ENCODE measurements at places on chromosomes 3 and 15.

DNA sequence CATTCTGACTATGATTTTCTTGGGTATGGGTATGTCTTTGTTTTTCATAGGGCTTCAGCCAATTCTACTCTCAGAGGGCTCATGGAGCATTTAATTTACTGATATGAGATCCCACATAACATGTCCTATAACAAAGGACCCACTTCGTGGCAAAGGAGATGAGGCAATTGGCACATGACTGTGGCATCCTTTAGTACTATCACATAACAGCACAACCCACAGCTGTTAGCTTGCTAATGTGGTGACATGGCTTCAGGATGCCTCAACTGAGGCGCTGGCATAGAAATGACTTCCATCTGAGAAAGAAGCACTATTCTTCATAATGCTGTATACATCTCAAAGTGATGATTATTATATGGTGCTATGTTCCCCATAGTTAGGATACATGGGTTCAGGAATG lies 48.1 kb upstream of the RFX7 start:
- no peak for DNase-seq

DNA sequence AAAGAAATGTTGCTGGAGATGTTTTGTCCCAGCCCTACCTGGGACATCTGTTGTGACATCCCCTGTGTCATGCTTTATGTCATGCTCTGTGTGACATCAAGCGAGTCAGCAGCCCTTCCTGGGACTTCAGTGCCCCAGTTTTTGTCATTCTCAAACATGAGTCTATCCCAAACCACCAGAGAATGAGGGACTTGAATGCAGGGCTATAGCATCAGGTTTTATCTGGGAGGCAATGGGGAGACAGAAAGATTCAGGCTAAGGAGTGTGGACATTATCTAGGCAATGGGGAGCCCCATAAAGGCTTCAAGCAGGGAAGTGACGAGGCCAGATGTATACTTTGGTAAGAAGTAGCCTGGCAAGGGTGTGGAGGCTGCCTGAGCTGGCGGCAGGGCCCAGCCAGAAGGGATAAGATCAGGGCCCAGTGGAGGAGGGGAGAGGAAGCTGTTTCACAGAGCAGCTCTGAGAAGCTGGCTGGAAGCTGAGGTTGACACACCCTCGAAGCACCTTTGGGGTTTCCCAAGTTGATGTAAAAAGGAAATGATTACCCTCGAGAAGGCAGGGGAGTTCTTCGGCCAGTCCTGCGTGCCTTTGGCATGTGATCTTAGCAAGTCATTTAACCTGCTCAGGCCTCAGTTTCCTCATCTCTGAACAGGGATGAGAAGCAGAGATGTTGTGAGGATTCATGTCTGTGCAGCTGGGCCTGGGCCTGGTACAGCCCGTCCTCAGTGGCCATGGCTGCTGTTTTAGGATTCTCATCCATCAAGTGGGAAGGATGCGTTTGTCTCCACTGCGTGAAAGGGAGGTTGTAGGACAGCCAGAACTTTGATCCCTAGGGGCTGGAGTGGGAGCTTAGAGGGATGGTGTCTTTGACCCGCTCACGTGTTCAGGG lies 34.3 kb downstream of the IRAK2 start:
- DNase-seq, result peak; percentile 58

GRCh38 chr3:98213276-98213675 lies 46.8 kb downstream of the OR5H15 start:
- DNase-seq, result no peak

DNA sequence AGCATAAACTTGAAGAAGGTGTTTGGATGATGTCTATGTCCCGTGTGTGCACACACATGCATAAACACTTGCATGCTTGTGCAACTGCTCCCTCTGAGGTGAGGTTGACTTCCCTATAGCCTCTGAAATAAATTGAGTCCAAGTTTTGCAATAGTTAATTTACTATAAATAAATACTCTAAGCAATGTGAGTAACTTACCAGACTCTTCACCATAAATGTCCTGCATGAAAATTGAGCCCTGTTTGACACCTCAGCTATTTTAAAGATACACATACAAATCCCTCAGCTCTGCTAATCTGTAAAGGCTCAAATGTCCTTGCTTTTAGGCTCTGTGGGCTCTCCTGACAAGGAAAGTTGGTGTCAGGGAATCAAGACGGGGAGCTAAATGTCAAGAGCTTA lies 37.1 kb downstream of the GJD2 start:
- DNase-seq, result no peak

GRCh38 chr3:139836698-139837464 lies 98.1 kb upstream of the CLSTN2 start:
- DNase-seq, result no peak

DNA sequence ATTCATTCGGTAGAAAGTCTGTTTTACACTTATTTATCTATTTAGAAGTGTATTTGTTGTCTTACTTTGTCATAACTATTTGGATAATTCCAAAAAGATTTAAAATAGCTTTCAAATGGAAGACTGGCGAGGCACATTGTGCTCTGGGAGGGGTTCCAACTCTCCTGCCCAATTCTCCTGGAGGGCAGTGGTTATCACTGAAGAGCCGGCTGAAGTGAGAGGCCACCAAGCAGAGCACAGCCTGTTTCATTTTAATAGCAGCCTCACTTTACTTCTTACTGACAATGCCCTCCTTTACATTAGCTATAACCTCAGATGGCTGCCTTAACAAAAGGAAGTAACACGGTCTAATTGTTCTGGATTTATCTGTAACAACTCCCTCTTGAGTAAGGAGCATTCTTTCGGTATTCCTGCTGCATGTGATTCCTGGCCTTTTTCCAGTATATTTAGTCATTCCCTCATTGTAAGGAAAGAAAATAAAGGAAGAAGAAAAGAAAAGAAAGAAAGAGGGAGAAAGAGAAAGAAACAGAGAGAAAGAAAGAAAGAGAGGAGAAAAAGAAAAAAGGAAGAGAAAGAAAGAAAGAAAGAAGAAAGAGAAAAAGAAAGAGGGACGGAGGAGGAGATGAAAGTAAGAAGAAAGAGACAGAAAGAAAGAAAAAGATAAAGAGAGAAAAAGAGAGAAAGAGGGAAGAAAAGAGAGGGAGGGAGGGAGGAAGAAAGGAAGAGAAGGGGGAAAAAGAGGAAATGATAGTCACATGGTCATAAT lies 339.8 kb upstream of the WNT5A start:
- no peak for DNase-seq

DNA sequence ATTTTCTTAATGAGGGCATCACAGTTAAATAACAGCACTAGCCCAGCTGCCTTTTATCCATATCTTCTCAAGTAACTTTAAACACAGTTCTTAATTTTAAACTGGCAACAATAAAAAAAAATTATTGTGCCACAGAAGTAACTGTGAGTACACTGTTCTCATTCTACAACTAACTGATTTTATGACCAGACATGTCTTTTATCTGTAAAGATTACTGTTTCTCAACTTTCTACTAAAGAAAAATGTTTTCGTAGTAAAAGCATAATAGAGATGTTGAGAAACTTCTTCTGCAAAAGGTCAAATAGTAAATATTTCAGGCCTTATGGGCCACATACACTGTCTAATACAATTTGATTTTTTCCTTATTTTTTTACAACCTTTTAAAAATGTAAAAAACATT lies 32.0 kb downstream of the PLOD2 start:
- DNase-seq, result no peak

DNA sequence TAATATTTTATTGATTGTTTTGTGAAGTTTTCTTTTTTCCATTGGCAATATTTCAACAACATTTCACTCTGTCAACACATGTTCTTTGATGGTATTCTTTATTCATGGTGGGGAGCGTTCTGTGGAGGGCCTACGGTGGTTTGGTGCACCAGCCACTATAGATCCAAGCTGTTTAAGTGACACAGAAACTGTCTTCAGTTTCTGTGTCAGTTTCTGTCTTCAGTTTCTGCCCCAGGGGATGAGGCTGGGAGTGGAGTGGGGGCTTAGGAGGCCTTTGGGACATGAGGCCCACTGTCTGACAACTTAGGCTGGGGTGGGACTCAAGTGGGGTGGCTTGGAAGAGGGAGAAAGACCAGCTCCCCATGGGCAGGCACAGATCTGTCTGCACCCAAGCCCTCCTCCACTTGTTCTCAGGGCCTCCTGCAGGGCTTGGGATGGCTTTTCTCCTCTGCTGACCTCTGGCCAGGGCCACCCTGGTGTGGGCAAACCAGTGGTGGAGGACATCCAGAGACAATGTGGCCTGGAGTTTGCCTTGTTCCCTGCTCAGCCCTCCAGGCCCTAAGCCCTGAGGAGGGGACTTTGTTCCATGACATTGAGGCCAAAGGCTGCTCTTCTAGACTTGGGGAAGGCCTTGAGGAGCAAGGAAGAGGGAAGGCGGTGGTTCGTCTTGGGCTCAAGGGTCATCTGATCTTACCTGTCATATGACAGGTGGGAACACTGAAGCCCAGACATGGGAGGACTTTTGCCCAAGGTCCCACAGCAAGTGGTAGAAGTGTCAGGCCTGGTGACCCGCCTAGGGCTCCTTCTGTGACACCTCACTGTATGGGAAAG lies 60.3 kb upstream of the SMAD6 start:
- DNase-seq, result no peak

- no peak for DNase-seq
Observed at GRCh38 chr15:89406218-89406939, 71.8 kb upstream of the POLG start.

DNA sequence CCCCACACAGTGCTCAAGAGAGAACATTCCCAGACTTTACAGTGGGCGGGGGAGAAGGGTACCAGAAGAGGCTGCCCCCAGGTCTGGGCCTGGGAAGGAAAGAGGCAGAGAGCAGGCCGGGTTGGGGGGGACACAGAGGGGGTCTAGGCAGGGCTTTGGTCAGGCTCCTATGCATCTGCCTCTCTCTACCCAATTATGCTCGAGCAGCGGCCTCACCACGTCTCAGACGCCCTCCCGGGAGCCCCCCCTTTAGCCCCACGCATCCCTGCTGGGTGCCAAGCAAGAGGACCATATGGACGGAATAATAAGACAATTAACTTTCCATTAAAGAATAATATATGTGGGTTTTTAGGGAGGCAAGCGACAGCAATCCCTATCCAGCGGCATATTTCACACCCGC lies 32.8 kb downstream of the CACNA2D2 start:
- DNase-seq, result no peak

GRCh38 chr3:126858887-126859286 lies 124.0 kb upstream of the PLXNA1 start:
- DNase-seq, result no peak

GRCh38 chr15:89506026-89506686 lies 9.8 kb upstream of the RHCG start:
- DNase-seq, result no peak

DNA sequence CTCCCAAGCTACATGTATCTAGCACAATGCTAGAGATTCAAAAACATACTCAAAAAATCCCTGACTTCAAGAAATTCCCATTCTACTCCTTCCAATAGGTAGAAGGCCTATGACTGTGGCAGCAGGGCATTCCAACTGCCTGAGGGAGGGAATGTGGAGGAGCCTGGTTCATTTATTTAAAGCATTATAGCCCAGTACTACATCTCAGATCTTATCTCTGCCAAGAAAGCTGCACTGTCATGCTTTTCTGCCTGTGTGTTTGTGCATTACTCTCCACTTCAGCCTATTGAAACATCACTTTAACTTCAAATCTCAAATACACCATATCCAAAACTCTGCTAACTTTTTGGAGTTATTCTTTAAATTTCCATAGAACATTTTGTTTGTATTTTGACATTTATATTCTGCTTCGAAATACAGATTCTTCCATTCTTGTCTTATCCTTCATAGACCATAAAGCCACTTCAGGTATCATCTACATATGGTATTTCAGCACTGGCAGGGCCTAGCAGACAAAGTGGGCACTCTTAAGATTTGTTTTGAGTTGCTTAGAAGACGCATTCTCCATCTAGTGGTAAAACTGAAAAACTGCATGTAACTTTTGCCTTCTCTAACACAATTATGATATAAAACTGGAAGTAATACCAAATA lies 59.1 kb upstream of the NEDD4 start:
- peak; percentile 35 for DNase-seq

- DNase-seq, result peak; percentile 64
Observed at GRCh38 chr15:43285609-43286037, 18.9 kb upstream of the TGM5 start.

GRCh38 chr3:72658466-72659100 lies 189.7 kb downstream of the SHQ1 start:
- no peak for DNase-seq

- DNase-seq, result no peak
Observed at GRCh38 chr3:147173257-147173656, 233.1 kb downstream of the ZIC4 start.

- DNase-seq, result no peak
Observed at GRCh38 chr3:42843713-42844411, 31.8 kb downstream of the CYP8B1 start.

GRCh38 chr3:194906229-194906629 lies 220.5 kb downstream of the FAM43A start:
- DNase-seq, result no peak

GRCh38 chr3:195897853-195898415 lies 10.4 kb downstream of the TNK2 start:
- no peak for DNase-seq

DNA sequence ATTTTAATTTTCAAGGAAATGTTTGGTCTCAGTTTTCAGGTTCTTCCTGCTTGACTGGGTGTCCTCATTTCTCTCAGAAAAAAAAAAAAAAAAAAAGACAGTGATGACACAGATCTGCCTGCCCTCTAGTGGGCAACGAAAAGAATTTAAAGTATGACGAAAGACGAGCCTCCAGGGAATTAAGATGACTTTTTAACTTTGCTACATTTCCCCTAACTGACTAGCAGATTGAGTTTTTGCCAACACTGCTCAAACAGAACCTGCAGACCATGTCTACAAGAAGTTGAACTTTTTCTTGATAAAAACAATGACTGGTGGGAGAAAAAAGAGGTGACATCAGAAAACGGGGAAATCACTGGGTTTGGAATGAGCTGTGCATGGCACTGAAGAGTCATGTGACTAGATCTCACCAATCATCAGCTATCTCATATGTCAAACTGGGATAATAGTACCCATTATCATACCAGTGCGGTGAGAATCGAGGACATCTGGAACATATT lies 40.8 kb downstream of the EOMES start:
- DNase-seq, result peak; percentile 55

DNA sequence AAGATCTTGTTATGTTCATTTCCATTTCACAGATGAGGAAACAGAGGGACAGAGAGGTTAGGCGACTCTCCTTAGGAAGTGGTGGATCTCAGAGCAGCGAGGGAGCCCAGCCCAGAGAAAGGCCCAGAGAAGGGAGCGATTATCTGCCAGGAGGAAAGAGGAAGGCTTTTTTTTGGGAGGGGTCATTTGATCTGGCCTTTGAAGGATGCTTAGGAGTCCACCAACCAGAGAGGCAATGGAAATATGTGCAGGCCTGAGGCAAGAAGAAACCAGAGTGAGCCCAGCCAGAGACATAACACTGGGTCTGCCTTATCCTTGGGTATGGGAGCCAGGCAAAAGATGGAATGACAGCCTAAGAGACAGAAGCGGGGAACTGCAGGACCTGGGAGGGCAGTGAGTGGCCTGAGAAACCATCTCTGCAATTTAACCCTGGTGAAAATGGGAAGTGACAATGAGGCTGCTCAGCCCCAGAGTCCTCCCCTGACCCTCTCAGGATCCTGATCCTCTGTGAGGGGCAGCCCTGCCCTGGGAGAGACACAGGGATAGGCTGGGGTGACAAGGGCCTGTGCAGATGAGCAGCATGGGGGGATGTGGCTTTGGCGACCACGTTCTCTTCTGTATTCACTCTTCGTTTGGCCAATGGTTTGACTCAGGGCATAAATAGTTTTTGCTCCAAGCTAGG lies 163.2 kb downstream of the WNT7A start:
- DNase-seq, result no peak

GRCh38 chr3:61134532-61134931 lies 116.7 kb downstream of the FHIT start:
- no peak for DNase-seq
